Activated T-helper 17 cell treated with anti-CD3 and anti-CD28 coated beads, Interleukin-2, amount 50 U/mL, for 72 hours (primary cell): ENCODE measurements at places on chromosomes 1 and 21. TPM values are rescaled to one million over a fixed set of nuclear protein-coding genes. Genes with fewer than 3 reads are reported as not detected.
A peak's percentile ranks its signal among the peaks of the same experiment; 100 is the strongest.

DNA sequence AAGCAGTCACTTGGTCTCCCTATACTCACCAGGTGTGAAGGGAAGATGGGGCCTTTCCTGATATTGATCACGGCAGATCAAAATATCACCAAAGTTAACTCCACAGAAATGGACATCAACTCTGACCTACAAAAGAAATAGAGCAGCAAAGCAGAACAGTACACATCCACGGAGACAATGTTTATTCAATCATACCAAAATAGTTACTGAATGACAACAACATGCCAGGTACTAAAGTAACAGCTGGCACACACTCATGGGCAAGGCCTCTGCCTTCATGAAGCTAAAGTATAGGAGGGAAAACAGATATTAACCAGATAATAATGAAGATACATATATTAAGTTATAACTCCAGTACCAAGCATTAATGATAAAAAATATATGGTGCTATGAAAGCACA, 59.2 kb upstream of the RASAL2 start:
- ATAC-seq = no peak

DNA sequence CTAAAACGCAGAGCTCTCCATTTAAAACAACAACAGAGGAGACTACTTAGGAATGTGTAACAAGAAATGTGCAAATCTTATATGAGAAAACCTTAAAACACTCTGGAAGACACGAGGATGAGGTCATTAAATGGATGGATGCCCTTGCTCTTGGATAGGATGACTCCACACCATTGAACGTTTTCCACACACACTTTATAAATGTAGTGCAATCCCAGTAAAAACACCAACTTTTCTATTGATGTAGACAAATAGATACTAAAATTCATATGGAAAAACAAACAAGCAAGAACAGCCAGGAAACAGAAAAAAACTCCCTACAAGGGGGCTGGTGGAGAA, 18.4 kb upstream of the COL6A1 start:
- no peak for ATAC-seq

- ATAC-seq = peak; percentile 38
Measured at GRCh38 chr1:202967684-202968281, 726 bp upstream of the CYB5R1 start.

GRCh38 chr1:96515430-96515829, 206.2 kb upstream of the PTBP2 start:
- ATAC-seq = no peak

- ATAC-seq = no peak
Measured at GRCh38 chr1:10651389-10651766, 145.1 kb downstream of the CASZ1 start.

DNA sequence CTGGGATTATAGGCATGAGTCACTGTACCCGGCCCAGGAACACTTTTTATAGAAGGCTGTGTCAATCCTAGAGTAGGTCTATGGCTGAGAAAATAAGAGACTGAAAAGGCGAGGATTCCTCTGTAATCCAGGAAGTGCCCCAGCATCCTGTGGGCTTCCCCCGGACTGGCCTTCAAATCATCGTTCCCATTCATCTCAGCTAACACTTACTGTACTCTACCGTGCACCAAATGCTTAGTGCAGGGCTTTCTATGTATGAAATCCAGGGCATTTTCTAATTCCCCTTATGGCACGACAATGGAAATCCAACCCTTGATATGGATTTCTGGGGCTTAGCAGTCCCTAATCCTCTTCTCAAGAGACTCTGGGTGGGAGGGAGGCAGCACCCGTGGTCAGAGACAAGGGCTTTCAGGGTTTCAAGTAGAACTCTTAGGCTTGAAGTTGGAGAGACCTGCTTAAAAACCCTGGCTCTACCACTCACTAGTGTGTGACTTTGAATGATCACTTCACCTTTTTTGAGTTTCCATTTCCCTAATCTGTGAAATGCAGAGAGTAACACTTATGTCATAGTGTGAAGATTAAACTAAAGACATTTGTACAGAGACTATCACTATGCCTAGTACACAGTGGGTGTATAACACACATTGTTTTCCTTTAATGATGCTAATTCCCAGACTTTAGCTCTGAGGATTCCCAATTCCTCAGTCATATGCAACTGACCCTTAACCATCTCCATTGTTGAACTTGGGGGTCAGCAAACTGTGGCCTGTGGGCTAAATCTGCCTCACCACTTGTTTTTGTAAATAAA, 20.3 kb downstream of the MECR start:
- ATAC-seq = no peak

NCDN gene
- 37.1 TPM for total RNA-seq
